HCT116 (cell line): ENCODE measurements at places on chromosomes 6 and 20. TPM values are rescaled to one million over a fixed set of nuclear protein-coding genes. Genes with fewer than 3 reads are reported as not detected.

GRCh38 chr20:33984182-33984719 lies 9.5 kb upstream of the RALY start:
- DNase-seq: no peak

DNA sequence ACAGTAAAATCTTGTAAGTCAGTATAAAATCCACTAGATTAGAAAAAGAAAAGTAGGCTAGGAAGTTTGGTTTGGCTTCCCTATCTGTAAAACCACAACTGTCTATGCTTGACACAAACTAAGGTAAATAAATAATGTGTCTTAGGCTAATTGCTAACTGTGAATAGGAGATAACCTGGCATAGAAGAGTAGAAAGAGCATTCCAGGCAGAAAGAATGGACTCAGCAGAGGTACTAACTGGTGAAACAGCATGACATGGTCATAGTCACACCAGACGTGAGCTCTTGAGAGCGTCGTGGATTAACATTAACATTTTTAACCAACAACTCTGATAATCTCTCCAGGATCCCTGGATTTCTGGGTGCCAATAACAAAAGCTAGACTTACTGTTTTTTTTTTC lies 8.7 kb upstream of the WTAP start:
- no peak for DNase-seq

DNA sequence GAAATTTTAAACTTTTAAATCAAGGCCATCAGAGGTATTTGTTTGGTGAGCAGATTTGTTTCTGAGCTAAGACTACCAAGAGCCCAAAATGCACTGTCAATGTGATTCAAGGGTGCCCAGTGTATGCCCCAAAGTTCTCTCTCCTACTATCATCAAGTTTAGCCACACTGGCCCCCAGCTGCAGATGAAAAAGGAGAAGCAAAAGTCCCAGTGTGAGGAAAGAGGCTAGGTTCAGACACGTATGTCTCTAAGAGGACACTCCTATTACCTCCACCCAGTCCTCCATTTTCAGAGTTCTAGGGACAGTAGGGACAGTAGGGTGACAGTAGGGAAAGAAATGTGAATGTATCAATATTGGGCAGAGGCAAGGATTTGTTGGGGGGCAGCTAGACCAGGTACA lies 230.8 kb downstream of the CD83 start:
- DNase-seq: no peak

DNA sequence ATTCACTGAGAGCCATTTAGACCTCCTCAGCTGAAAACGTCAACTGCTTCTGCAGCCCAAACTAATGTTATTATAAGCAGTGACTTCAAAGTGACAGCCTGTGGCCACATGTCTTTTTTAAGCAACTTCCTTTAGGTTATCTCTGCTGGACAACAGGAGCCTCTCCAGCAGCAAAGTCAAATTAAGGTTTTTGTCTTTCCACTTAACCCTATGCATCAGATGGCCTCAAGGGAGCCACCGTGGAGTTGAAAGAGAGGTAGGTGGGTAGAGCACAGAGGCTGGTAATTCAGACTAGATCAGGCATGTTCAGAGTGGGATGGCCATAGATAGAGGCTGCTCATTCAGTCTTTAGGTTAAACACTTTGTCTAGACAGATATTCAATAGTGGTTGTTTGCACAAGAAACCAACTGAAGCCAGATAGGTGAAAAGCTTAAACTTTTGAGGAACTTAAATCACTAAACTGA lies 300.6 kb upstream of the ECI2 start:
- DNase-seq: no peak

GRCh38 chr20:531608-532007 lies 12.0 kb downstream of the CSNK2A1 start:
- no peak for DNase-seq

DNA sequence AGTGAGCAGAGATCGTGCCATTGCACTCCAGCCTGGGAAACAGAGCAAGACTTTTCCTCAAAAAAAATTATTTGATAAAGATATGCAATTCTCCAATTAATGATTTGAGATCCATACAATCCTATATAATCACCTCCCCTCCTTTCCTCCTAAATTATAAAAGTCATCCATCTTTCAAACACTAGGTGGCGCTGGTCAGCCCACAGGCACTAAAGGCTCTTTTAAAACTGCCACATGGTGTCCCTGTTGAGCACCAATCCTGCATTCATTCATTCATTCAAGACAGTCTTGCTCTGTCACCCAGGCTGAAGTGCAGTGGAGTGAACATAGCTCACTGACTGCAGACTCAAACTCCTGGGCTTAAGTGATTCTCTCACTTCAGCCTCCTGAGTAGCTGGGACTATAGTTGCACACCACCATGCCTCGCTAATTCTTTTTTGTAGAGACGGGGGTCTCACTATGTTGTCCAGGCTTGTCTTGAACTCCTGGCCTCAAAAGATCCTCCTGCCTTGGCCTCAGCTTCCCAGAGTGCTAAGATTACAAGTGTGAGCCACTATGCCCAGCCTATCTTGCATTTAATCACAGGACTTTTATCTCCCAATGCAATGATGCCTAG lies 58.7 kb upstream of the SLC2A12 start:
- peak; percentile 58 for DNase-seq

BTNL2 gene
- total RNA-seq: not detected

TUBB2B gene
- 0.86 TPM for total RNA-seq

DNA sequence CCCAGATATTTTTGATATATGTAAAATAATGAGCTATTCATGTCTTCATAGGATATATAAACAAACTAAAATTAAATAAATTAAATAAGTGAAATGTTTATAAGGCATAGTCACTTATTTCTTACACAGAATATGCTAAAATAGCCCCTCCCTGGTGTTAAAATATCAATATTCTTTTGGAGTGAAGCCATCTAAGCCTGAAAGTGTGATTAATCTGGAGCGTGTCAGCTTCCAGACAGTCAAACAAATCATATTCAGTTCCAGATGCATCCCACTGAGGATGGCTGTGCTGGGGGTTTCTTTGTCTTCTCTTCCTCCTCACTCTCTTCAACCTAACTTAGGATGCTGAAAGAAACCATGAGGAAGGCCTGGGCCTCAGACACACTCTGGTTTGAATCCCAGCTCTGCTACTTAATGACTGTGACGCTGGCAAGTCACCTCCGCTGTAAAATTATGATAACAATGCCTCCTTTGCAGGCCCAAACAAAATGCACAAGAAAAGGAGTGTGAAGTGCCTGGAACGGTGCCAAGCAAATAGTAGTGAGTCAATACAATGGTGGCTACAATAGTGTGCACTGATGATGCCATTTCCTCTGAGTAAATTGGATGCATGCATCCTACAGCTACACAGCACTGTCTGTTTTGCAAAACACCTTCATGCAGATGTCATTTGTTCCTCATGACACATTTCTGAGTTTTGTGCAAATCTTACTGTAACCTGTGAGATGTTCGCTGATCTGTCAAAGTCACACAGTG lies 161.4 kb downstream of the FOXC1 start:
- no peak for DNase-seq

- DNase-seq: no peak
Observed at GRCh38 chr6:129534926-129535325, 175.1 kb downstream of the ARHGAP18 start.

DNA sequence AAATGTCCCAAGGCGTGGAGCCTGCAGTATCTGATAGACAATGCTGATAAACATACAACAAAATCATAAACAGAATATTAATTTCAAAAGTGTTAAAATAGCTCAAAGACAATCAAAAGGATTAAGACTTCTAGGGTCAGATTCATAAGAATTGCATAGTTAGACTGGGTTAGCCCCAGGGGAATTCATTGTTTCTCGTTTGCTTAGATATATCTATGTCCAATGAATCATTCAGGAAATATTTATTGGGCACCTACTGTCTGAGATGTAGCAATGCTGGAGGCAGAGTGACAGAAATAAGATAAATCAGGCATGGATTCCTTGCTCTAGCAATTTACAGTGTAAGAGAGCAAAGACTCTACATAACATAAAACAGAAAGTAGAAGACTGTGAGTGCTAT lies 124.4 kb upstream of the PRL start:
- no peak for DNase-seq

DNA sequence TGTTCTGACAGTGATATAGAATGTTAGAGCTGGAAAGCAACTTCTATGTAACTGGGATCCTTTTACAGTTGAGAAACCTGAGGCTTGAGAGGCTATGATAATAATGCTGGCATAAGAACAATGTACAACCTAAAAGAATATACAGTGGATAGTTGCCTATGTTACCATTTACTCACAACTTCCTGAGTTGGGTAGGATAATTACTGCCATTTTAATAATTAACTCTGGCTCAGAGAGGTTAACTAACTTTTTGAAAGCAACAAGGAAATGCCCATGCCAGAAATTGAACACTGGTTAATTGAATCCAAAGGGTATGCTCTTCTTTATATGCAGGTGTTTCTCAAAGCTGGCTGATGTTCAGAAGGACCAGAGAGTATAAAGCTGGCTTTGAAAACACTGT lies 530.7 kb upstream of the MAP3K7 start:
- no peak for DNase-seq

DNA sequence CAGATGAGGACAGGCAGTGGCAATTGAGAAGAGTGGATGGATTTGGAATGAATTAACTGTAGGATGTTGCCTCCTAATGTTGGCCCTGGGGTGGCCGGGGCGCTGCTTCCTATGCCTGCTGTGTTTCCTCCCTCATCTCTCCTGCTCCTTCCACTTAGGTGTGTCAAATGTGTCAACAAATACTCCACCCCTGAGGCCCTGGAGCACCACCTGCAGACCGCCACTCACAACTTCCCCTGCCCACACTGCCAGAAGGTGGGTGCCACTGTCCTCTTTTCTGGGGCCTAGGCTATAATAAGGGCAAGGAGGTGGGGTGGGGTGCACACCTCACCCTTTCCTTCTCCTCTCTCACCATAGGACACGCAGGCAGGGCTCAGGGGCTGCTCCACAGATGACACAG lies 30.0 kb upstream of the CHMP4B start:
- DNase-seq: no peak

DNA sequence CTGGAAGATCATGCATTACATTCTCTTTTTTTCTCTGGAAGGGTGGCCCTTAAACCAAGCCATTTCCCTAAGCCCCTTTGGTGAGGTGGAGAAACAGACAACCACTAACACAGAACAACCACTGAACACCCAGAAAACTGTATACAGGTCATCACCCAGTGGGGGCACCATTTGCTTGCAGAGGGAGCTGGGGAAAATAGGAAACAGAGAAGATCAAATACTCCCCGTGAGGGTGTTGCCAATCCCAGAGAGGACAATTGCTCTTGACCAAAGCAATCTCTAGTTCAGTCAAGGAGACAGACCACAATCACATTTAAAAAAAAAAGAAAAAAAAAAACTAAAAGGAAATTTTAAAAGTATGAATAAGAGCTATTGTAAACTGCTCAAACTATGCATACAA lies 865 bp upstream of the DAAM2 start:
- DNase-seq: no peak

C6orf15 gene
- not detected for total RNA-seq

NCOA6 gene
- 24.8 TPM for total RNA-seq

DNA sequence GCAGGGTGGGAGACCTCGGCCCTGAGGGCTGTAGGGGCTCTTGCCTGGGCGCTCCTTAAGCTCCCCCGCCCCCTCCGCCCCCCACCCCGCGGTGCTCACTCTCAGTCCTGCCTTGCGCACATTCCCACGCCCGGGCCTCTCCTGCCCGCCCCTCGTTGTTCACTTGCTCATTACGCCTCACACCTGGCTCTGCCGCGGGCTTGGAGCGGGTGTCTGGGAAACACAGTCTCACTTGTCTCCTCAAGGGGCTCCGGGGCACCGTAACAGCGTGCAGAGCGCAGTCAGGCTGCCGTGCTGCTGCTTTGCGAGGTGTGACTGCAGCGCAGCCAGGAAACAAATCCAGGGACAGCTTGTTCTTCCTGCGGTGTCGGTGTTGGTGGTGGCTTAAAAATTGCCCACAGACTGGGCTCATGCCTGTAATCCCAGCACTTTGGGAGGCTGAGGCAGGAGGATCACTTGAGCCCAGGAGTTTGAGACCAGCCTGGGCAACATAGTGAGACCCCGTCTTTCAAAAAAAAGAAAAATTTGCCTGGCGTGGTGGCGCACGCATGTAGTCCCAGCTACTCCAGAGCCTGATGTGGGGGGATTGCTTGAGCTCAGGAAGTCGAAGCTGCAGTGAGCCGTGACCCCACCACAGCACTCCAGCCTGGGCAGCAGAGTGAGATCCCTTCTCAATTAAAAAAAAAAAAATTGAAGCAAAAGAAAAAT lies 4.6 kb downstream of the NPBWR2 start:
- DNase-seq: no peak

DNA sequence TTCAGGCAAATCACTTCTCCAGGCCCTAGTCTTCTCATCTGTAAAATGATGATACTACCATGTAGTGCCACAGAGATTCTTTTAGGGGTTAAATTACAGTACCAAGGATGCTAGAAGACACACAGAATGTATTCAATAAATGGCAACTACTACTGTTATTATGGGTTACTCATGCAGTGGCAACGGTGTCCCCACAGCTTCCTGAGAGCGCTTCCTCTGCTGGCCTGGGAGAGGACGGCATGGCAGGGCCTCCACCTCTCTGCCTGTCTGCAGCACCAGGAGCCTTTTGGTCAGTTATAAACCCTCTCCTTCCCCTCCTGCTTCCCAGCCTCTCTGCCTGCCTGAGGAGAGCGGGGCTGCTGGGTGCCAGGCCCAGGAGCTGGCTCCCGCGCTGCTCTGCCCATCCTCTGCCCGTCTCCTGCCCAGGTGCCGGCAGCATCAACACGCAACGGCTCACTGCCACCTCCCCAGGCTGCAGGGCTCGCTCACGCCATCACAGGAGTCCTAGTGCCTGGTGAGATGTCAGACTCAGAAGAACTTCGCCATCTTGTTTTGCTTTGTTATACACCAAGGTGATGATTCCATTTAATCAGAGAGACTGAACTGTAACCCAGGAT lies 170.6 kb downstream of the FOXC1 start:
- no peak for DNase-seq

FAM162B gene
- not detected for total RNA-seq

GRCh38 chr6:142943711-142944123 lies 1.3 kb downstream of the HIVEP2 start:
- DNase-seq: no peak

OOEP gene
- not detected for total RNA-seq

DNA sequence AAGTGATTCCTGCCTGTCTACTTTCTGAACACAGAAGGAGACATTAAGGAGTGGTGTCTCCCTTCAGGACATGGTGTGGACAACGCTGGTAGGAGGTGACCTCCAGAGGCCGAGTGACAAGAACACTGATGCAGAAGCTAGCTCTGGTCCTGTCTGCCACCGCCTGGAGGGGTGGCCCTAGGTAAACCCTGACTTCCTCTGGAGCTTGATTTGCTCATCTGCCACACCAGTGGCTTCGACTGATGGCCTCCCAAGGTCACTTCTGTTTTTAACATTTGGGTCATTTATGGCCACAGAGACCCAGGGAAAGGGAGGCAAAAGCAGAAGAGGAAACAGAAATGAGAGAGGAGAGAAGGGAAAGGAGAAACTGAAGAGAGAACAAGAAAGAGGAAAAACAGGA lies 49.4 kb upstream of the SLC22A23 start:
- DNase-seq: no peak

GRCh38 chr20:58963060-58963584 lies 17.9 kb upstream of the NELFCD start:
- no peak for DNase-seq

GRCh38 chr6:30000156-30000791 lies 57.9 kb downstream of the HLA-A start:
- DNase-seq: no peak

- DNase-seq: no peak
Observed at GRCh38 chr6:151317103-151317994, 74.0 kb downstream of the ZBTB2 start.

TXLNB gene
- total RNA-seq: 0.05 TPM

PGC gene
- total RNA-seq: 1.2 TPM

PSORS1C1 gene
- total RNA-seq: 9.8 TPM

RHAG gene
- 0.57 TPM for total RNA-seq
